SW 1271 (cell line): ENCODE measurements at places on chromosomes 4 and X.

DNA sequence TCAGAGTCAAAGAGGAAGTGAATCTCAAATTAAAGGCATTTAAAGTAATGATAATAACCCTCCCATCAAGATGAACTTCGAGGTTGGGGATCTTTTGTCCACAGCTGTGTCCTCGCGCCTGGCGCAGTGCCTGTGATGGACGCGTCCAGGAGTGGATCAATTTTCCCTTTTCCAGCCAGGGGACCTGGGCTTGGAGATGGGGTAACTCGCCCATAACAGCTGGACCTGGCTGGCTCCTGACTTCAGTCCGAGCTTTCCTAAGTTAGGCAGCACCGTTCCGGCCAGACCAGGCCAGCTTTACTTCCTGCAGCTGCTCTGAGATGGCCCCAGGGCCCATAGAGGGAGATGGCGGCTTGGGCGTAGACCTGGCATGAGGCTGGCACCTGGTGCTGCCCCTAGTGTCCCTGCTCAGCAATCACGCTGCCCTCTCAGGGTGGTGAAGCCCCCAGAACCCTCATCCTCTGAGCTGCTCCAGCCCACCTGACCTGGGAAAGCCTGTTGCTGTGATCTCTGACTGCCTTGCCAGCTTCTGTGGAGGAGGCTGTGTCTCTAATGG lies 23.9 kb downstream of the ADRA2C start:
- no peak for DNase-seq

GRCh38 chrX:22053481-22053880 lies 21.4 kb downstream of the PHEX start:
- DNase-seq: no peak

- no peak for DNase-seq
These were observed 1.7 kb downstream of the ATP8A1 start for GRCh38 chr4:42655269-42655637.

GRCh38 chrX:108033890-108034289 lies 11.0 kb upstream of the VSIG1 start:
- no peak for DNase-seq

GRCh38 chr4:92872604-92873003 lies 568.8 kb downstream of the GRID2 start:
- DNase-seq: no peak

DNA sequence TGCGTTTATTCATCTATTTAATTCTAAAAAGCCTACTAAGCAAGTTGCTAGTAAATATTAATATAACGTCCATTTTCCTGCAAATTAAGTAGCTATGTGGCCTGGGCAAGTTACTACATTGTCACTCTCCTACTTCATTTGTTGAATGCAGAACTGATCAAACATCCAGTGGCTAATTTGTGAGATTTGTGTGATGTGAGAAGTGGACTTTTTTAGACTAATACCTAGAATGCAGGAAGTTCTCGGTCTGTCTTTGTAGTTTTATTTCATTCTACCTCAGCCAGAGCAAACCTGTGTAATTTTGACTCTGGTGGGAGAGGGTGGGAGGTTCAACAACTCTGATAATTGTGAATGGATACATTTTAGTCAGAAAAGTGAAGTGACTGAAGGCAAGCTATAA lies 840 bp downstream of the GUF1 start:
- DNase-seq: no peak

DNA sequence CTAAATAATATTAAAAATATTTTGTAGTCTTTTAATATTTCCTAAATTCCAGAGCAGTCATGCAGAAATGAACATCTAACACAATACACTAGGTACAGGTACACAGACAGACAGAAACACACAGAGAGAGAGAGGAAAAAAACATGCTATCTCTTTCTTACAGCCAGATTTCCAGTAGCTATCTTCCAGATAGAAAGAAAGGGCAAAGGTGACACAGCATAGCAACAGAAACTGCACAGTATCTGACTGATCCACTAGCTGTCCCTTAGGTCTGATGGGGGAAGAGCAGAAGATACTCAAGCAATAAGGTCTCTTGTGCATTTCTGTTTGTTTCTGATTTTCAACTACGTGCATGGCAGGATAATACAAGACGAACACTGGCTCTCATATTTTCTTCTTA lies 7.8 kb downstream of the FBXW7 start:
- DNase-seq: no peak

DNA sequence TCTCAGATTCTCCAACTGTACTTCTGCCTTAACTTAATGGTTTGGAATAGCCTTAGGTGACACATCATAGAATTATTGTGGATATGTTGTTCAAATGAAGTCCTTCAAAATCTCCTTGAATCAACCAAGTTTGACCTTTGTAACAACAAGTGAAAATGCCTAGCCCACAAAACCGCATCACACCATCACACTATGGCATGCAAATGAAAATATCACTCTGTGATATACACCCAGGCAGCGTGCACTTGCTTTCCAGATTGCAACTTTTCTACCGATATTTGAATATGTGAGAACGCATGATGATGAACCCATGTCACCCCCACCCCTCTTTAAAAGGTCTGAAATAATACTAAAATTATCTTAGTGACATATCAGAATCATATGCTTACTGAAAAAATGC lies 656.7 kb downstream of the GABRG1 start:
- DNase-seq: no peak

DNA sequence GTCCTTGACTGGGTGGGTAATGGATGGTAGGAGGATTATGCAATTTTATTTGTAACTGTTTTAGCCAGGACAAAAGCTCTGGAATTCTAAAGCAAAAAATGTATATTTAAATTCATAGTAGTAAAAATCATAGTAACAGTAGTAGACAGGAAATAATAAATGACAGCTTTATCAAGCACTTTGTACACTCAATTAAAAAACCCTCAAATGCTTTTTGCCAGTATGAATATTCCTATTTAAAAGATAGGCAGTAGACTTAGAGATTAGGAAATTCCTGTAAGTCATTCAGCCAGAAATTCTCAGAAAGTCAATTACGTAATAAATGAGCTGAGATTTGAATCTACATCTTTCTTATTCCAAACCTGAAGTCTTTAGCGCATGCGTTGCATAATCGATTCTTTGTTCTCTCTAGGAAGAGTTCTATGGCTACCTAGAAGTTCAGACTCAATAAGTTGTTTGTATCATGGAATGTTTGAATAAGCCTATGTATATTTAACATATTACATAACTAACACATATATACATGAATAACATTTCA lies 2.5 kb downstream of the AADAT start:
- DNase-seq: no peak

DNA sequence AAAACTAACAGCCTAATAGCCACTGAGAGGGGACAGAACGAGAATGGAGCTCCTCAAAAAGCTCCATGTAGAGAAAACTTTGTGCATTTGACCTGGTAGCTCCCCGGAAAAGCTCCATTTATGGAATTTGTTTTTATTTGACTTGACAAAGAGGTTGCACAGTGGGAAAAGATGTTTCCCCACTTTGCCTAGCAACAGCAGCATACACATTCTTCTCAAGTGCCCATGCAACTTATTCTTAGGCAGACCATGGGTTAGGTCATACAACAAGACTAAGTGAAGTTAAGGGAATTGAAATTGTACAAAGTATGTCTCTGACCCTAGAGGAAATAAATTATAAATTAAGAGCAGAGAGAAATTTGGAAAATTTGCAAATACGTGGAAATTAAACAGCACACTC lies 949.6 kb upstream of the PRKX start:
- DNase-seq: no peak

DNA sequence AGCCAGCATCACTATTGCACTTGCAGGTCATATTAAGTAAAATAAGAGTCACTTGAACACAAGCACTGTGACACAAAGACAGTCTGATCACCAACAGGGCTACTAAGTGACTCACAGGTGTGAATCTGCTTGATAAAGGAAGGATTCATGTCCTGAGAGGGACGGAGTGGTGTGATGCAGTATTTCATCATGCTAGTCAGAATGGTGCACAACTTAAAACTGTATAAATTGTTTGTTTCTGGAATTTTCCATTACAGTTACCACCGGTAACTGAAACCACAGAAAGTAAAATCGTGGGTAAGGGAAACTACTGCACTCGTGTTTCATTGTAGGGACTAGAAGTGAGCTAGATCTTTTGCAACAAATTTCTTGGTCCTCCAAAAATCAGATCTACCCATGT lies 109.7 kb downstream of the ELOVL6 start:
- no peak for DNase-seq

DNA sequence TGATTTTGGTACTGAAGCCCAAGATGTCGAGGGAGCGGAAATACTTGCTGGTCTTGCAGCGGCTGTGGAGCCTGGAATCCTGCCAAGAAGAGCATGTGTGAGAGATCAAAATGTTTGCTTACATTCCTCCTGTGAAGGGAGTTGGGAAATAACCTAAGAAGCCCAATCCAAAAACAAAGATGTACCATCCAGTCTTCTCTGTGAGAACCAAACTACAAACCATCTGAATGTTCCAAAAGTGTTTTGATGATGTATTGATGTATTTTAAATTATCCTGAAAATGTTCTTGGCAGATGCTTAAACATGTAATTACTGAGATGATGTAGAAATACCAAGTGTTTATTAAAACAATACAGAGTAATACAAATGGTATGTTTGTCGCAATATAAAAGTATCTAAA lies 10.1 kb upstream of the ADH1A start:
- DNase-seq: no peak

GRCh38 chr4:139740121-139740520 lies 74.5 kb downstream of the MGST2 start:
- DNase-seq: no peak

GRCh38 chr4:72418458-72418857 lies 150.6 kb downstream of the ADAMTS3 start:
- DNase-seq: no peak
